ENCODE measurements at places on chromosomes 2 and 18. TPM values are rescaled to one million over a fixed set of nuclear protein-coding genes. Genes with fewer than 3 reads are reported as not detected.

NT5C1B gene
- total RNA-seq: not detected

ITGB6 gene
- 0.89 TPM for total RNA-seq

PLEK gene
- not detected for total RNA-seq

MYO5B gene
- total RNA-seq: 14.9 TPM

ODC1 gene
- 162 TPM for total RNA-seq

SLC9A4 gene
- total RNA-seq: not detected

MCM6 gene
- 56.8 TPM for total RNA-seq

RBM44 gene
- 0.33 TPM for total RNA-seq

DNAJC5G gene
- not detected for total RNA-seq

CRYBA2 gene
- not detected for total RNA-seq

GALNT14 gene
- 46.1 TPM for total RNA-seq

SCLY gene
- total RNA-seq: 26.1 TPM

FKBP7 gene
- 12.3 TPM for total RNA-seq

DBI gene
- total RNA-seq: 393 TPM

LIMS3 gene
- not detected for total RNA-seq

GKN2 gene
- 3.7 TPM for total RNA-seq

KIF1A gene
- total RNA-seq: 0.62 TPM

FOXI3 gene
- not detected for total RNA-seq

HNMT gene
- 0.28 TPM for total RNA-seq

PLCD4 gene
- total RNA-seq: 0.31 TPM

TCF7L1 gene
- 7.3 TPM for total RNA-seq

GCKR gene
- total RNA-seq: 0.27 TPM

FEZ2 gene
- 48.7 TPM for total RNA-seq

C2orf80 gene
- not detected for total RNA-seq

POU3F3 gene
- not detected for total RNA-seq

EPHA4 gene
- 0.54 TPM for total RNA-seq

CCT7 gene
- total RNA-seq: 891 TPM

INHA gene
- 0.38 TPM for total RNA-seq

NAT8 gene
- not detected for total RNA-seq

SH2D6 gene
- total RNA-seq: 1.2 TPM

FTCDNL1 gene
- total RNA-seq: 2.2 TPM

LRRC30 gene
- total RNA-seq: not detected

SEPTIN2 gene
- 253 TPM for total RNA-seq

POTEJ gene
- not detected for total RNA-seq

TSGA10 gene
- 1.5 TPM for total RNA-seq

TM4SF20 gene
- total RNA-seq: 9.7 TPM

TEKT4 gene
- total RNA-seq: not detected

ASPRV1 gene
- 0.17 TPM for total RNA-seq

CUL3 gene
- 83.4 TPM for total RNA-seq

RND3 gene
- 55.6 TPM for total RNA-seq

MLPH gene
- total RNA-seq: 256 TPM

NXPH2 gene
- not detected for total RNA-seq

FRZB gene
- total RNA-seq: 0.07 TPM

MRPL30 gene
- total RNA-seq: 40.8 TPM

SCRN3 gene
- total RNA-seq: 16.8 TPM

TMEM247 gene
- total RNA-seq: not detected

SP140L gene
- total RNA-seq: 4.1 TPM

LYPD1 gene
- total RNA-seq: 18.2 TPM

DSEL gene
- 0.40 TPM for total RNA-seq

ELOA2 gene
- not detected for total RNA-seq

CASP10 gene
- total RNA-seq: 2.5 TPM

GREB1 gene
- 3.2 TPM for total RNA-seq

DLX1 gene
- 3.9 TPM for total RNA-seq

UGT1A10 gene
- total RNA-seq: 0.26 TPM

ZNF521 gene
- not detected for total RNA-seq
